ENCODE measurements at places on chromosomes 6 and 20. TPM values are rescaled to one million over a fixed set of nuclear protein-coding genes. Genes with fewer than 3 reads are reported as not detected.
A peak's percentile ranks its signal among the peaks of the same experiment; 100 is the strongest.

- H3K36me3 ChIP-seq = no peaks in the 10 kb centered on the region
- DNase-seq = no peak
- no peaks in the 10 kb centered on the region for H3K27me3 ChIP-seq
- H3K4me3 ChIP-seq = no peak overlapping the region
These were observed 55.3 kb downstream of the UNC5CL start for GRCh38 chr6:40983752-40984151.

GRCh38 chr20:61316346-61316745 is 64.3 kb downstream of the CDH4 start:
- DNase-seq = no peak
- H3K4me3 ChIP-seq = no peak overlapping the region
- no peaks in the 10 kb centered on the region for H3K4me1 ChIP-seq
- H3K27ac ChIP-seq = no peak overlapping the region

GRCh38 chr6:148533309-148534107 is 190.9 kb downstream of the SASH1 start:
- no peak overlapping the region for H3K27ac ChIP-seq
- H3K4me3 ChIP-seq = no peak overlapping the region
- H3K36me3 ChIP-seq = peaks cover 38% of the 10 kb centered on the region
- peak; percentile 69 for DNase-seq
- peaks cover 3% of the 10 kb centered on the region for H3K4me1 ChIP-seq

- no peaks in the 10 kb centered on the region for H3K4me1 ChIP-seq
- no peak overlapping the region for H3K27ac ChIP-seq
- no peak for DNase-seq
- no peaks in the 10 kb centered on the region for H3K36me3 ChIP-seq
- H3K27me3 ChIP-seq = no peaks in the 10 kb centered on the region
- no peak overlapping the region for H3K4me3 ChIP-seq
These were observed 253.6 kb upstream of the RAB32 start for GRCh38 chr6:146289816-146290588.

GRCh38 chr6:15793826-15794225 is 131.0 kb upstream of the DTNBP1 start:
- no peak overlapping the region for H3K27ac ChIP-seq
- H3K4me1 ChIP-seq = no peaks in the 10 kb centered on the region
- no peak for DNase-seq
- no peaks in the 10 kb centered on the region for H3K36me3 ChIP-seq

GRCh38 chr6:18491308-18492045 is 104.3 kb downstream of the RNF144B start:
- no peak overlapping the region for H3K27ac ChIP-seq
- DNase-seq = no peak
- H3K4me3 ChIP-seq = no peak overlapping the region

C6orf15 gene
- total RNA-seq = not detected

Measured in endodermal cell (in vitro differentiated cells).